Gastrocnemius medialis (tissue), 4 donors: ENCODE measurements at places on chromosomes 5 and 9.

DNA sequence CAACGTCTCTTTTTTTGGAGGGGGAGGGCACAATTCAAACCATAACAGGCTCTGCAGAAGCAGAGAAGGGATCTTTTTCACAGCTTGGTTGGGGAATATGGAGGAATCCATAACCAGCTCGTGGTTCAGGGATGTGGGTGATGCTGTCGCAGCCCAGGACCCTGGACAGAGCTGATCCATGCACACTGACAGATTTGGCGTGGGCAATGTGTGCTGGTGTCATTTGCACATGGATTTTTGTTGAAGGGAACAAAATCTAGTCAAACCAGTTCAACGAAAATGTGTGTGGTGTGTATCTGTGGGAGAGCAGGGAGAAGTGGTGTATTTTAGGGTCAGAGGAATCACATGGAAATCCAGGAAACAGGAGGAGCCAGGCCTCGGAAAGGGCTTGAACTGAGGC lies 4.2 kb downstream of the DOCK2 start:
- no peak for DNase-seq

DNA sequence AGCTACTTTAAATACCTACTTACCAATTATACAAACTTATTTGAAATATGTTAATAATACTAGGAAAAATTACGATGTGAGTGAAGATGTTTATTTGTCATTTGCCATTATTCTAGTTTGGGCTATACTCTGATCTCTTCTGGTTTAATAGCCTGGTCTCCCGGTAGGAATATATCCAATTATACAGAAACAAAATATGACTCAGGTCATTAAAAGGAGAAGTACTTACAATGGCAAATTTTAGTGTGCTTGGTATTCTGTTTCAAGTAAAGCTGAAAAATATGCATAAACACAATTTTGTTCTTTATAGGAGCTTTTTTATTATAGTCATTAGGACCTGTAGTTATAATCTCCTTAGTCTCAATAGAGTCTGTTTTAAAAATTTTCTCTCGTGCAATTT lies 176.8 kb downstream of the SLCO4C1 start:
- DNase-seq: no peak

- no peak for DNase-seq
Observed at GRCh38 chr9:82164159-82164558, 175.6 kb downstream of the SPATA31D1 start.

- no peak for DNase-seq
Observed at GRCh38 chr9:112719696-112720095, 1.8 kb upstream of the INIP start.

GRCh38 chr5:157212307-157212706 lies 31.7 kb downstream of the ITK start:
- DNase-seq: no peak

DNA sequence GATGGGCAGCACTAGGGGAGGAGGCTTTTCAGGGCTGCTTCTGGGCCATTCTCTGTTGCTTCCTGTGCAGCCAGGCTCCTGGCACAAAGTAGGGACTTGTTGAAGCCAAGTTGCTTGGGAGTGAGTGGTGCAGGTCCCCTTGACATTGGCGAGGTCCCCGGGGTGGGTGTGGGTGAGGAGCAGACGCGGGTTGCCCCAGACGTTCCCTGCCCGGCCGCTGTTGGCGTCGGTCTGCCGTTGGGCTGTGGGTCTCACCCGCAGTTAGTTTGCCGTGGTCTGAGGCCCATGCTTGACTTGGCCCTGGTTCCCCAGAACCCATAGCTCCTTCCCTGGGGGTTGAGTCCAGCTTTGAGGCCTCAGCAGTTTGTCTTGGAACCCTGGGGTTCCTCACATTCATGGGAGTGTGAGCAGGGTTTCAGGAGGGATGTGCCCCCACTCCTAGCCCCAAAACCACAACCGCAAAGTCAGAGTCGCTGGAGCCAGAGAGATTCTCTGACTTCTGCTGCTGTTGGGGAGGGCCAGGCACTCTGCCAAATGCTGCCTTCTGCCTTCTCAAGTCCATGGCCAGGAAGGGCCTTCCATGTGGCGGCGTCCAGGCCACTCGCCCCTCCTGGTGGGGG lies 77.5 kb downstream of the RXRA start:
- peak; percentile 65 for DNase-seq

DNA sequence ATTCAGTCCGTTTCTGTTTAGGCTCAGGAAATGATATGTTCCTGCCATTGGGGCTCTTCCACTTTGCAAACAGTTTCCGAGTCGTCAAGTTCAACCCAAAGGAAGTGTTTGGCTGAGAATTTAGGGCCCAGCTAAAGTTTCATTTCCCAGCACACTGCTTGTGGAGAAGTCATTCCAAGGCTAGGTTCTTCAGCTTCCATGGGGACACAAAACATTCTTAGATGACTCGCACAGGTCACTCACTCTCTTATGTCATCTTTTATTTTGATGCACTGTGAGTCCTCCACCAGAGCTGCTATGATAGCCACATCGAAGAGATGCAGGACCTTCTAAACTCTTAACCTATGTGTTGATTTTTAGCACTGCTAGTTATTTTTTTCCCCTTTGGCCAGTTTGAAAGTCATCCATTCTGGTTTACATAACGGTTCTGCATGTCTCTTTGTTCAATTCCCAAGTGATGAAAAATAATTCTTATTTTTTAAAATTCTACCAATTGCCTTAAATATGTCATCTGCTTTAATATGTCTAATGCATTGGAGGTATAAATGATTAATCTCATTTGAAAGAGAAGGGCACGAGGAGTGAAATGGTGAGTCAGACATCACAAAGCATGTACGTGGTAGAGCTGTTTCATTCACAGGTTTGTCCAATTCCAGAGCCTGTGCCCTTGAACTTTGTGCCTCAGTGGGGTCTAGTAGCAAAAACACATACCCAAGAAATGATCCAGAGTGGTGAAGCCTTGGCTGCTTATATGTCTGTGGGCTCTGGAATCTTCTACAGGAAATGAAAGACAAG lies 84.3 kb downstream of the ZNF462 start:
- no peak for DNase-seq

DNA sequence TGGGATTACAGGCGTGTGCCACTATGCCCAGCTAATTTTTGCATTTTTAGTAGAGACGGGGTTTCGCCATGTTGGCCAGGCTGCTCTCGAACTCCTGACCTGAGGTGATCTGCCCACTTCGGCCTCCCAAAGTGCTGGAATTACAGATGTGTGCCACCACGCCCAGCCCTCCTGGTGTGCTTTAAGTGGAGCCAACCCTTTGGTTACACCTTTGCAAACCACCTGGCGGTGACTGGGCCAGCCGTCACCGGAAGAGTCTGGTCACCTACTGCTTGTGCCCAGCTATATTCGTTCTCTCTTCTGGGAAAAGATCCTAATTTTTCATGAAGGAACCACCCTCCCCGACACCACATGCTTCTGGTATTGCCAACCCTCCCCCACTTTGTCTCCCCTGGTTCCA lies 35.9 kb downstream of the COL23A1 start:
- DNase-seq: no peak

DNA sequence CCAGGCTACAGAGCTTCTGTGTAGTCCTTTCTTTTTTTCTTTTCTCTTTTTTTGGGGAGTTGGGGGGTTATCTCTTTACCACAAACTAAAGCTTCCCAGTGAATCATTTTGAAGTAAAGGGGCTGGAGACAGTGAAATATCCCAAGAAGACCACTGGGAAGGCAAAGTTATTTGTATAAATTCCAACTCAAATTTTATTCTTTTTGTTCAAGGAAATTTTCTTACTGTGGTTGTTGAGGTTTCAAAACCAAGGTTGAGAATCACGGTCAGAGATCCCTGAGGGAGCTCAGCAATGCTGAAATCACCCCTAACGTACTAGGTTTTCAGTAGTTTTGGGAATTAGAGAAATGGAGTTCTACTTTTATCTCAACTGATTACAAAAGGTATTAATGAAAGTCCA lies 175.7 kb downstream of the ARHGEF28 start:
- DNase-seq: no peak

DNA sequence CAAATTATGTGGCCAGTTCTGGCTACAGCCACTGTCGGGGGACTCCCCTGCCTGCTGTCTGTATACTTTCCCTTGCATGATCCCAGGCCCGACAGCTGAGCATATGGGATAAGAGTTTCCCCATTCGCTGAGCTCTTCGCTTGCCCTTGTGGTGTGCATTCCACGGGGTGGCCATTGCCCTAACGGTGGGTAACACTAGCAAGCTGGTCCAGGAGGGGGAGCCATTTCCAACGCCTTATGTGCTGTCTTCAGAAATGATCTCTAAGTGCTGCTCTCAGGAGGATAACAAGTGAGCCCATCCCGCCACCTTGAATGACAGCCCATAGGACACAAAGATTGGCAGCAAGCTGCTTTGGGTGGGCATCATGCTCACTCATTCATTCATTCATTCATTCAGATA lies 190.9 kb downstream of the FSTL4 start:
- DNase-seq: no peak

DNA sequence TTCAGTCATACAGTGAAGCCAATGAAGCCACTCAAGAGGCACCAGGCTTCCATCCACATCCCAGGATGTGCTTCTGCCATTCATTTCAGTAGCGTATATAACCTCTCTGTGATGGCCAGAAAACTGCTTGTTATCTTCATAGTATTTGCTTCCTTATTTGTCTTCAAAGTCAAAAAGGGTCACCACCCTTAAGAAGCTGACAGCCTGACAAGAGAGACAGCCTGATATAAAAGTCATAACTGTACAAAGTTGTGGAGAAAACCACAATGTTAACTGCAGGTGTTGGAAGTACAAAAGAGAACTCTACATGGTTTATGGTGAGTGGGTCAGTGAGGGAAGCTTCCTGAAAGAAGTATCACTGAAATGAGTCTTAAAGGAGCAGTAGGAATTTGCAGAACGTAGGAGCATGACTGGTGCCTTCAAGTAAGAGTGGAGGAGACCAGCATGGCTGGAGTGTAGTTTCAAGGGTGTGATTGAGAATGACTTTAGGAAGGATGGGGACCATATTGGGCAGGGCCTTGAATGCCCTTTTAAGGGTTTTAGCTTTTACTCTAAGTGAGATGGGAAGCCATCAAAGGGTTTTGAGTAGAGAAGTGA lies 33.7 kb downstream of the NIM1K start:
- DNase-seq: no peak
